Aorta (tissue), 5 donors: ENCODE measurements at places on chromosomes 1 and 21. TPM values are rescaled to one million over a fixed set of nuclear protein-coding genes. Genes with fewer than 3 reads are reported as not detected.

UFC1 gene
- 64.2 TPM for total RNA-seq

CRNN gene
- total RNA-seq, result not detected

ESPN gene
- 0.29 TPM for total RNA-seq

ASPM gene
- total RNA-seq, result 1.6 TPM

KCNE2 gene
- 2.4 TPM for total RNA-seq
